Heart left ventricle (tissue), 16 donors: ENCODE measurements at places on chromosomes 11 and 22. TPM values are rescaled to one million over a fixed set of nuclear protein-coding genes. Genes with fewer than 3 reads are reported as not detected.
A peak's percentile ranks its signal among the peaks of the same experiment; 100 is the strongest.

DNA sequence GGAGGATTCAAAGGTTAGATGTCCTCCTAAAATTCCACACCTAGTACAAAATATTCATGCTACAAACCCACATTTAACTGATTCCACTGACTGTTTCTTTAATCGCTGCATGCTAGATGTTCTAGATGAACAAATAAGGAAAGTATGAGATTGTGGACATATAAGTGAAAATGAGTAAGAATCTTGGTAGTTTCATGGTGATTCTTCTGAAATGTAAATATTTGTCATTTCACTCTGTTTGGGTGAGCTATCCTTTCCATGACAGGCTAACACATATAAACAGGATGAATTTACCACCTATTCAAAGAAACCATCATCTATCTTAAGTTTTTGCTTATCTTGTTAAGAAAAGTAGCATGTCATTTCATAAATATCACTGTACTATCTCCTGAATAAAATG lies 14.8 kb downstream of the OR5B3 start:
- no peak overlapping the region for H3K27ac ChIP-seq
- DNase-seq: no peak
- no peaks in the 10 kb centered on the region for H3K4me1 ChIP-seq
- no peak overlapping the region for H3K4me3 ChIP-seq

DNA sequence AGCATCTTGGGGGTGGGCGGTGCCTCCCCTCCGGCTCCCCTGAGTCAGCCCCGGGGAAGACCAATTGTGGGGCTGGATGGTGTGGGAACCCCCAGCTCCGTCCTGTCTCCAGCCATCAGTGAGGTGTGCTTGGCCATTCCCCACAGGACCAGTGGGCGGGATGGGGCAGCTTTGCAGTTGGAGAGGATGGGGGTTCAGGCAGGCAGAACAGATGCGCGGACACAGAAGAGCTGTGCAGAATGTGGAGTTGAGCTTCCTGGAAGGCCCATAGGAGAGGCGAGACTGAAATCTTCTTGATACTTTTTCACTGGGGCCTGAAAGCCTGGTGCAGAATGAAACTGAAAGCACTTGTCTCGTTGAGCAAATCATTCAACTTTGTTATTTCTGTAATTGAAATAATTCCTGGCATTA lies 23.8 kb downstream of the PARVB start:
- H3K4me3 ChIP-seq: no peak overlapping the region
- H3K4me1 ChIP-seq: peaks cover 61% of the 10 kb centered on the region
- H3K27me3 ChIP-seq: no peaks in the 10 kb centered on the region
- H3K27ac ChIP-seq: peak overlapping the region; percentile 72
- H3K36me3 ChIP-seq: no peaks in the 10 kb centered on the region

- no peaks in the 10 kb centered on the region for H3K36me3 ChIP-seq
- no peak overlapping the region for H3K27ac ChIP-seq
- H3K27me3 ChIP-seq: no peaks in the 10 kb centered on the region
- no peak for DNase-seq
- H3K4me3 ChIP-seq: no peak overlapping the region
- H3K4me1 ChIP-seq: no peaks in the 10 kb centered on the region
Observed at GRCh38 chr11:102666331-102666957, 39.1 kb downstream of the MMP27 start.

DNA sequence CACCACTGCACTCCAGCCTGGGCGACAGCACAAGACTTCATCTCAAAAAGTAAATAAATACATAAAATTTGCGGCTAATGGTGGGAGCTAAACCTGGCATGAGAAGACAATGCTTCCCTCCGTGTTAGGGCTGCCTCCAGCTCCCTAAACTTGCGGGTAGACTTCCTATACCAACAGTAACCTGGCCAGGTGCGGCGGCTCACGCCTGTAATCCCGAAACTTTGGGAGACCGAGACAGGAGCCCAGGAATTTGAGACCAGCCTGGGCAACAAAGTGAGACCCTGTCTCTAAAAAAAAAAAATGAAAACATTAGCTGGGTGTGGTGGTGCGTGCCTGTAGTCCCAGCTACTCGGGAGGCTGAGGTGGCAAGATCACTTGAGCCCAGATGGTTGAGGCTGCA lies 25.3 kb downstream of the SLC25A18 start:
- H3K4me3 ChIP-seq: no peak overlapping the region
- H3K27me3 ChIP-seq: no peaks in the 10 kb centered on the region
- no peak for DNase-seq
- no peaks in the 10 kb centered on the region for H3K4me1 ChIP-seq
- H3K27ac ChIP-seq: no peak overlapping the region

- DNase-seq: no peak
- H3K36me3 ChIP-seq: no peaks in the 10 kb centered on the region
- peaks cover 1% of the 10 kb centered on the region for H3K4me1 ChIP-seq
- no peak overlapping the region for H3K4me3 ChIP-seq
- no peak overlapping the region for H3K27ac ChIP-seq
- H3K27me3 ChIP-seq: no peaks in the 10 kb centered on the region
Observed at GRCh38 chr11:19874266-19874665, 161.6 kb downstream of the NAV2 start.

DNA sequence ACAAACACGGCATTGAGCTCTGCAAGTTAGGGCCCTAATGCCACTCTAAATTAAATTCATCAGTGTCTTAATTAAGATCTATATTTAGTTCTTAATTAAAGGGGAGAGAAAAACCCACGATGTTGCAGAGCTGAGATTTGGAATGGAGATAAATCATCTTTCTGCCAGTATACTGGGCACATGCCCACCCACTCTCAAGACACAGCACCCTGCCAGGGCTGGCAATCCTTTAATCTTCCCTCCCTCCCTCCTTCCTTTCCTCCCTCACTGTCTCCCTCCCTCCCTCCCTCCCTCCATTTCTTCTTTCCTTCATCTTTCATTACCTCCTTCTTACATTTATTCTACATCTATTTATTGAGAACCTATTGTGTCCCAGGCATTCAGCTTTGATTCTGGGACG lies 194.8 kb downstream of the BUD13 start:
- no peak for DNase-seq
- H3K27me3 ChIP-seq: peaks cover 36% of the 10 kb centered on the region
- no peaks in the 10 kb centered on the region for H3K4me1 ChIP-seq
- no peak overlapping the region for H3K27ac ChIP-seq
- H3K36me3 ChIP-seq: no peaks in the 10 kb centered on the region

DNA sequence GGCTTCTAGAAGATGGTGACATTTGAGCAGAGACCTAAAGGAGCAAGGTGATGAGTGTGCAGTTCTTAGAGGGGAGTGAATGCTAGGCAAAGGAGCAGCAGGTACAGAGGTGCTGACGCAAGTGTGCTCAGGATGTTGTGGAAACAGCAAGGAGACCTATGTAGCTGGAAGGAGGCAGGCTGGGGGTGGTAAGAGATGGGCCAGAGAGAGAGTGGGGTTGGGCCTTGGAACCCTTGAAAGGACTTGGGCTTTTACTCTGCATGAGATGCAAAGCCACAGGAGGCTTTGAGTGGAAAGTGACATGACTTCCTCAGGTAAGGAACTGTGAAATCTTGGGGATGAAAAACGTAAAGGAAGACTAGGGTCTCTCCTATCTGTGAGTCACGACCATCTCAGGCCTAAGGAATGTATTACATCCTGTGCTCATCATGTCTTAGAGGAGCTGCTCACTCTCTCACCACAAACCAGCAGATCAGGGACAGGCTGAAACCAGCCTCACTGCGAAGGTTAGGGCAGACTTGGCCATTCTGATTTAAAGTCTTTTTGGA lies 65.4 kb downstream of the MICAL2 start:
- no peak for DNase-seq
- H3K36me3 ChIP-seq: no peaks in the 10 kb centered on the region
- H3K27me3 ChIP-seq: no peaks in the 10 kb centered on the region
- H3K4me3 ChIP-seq: no peak overlapping the region
- H3K27ac ChIP-seq: no peak overlapping the region
- H3K4me1 ChIP-seq: peaks cover 61% of the 10 kb centered on the region

DNA sequence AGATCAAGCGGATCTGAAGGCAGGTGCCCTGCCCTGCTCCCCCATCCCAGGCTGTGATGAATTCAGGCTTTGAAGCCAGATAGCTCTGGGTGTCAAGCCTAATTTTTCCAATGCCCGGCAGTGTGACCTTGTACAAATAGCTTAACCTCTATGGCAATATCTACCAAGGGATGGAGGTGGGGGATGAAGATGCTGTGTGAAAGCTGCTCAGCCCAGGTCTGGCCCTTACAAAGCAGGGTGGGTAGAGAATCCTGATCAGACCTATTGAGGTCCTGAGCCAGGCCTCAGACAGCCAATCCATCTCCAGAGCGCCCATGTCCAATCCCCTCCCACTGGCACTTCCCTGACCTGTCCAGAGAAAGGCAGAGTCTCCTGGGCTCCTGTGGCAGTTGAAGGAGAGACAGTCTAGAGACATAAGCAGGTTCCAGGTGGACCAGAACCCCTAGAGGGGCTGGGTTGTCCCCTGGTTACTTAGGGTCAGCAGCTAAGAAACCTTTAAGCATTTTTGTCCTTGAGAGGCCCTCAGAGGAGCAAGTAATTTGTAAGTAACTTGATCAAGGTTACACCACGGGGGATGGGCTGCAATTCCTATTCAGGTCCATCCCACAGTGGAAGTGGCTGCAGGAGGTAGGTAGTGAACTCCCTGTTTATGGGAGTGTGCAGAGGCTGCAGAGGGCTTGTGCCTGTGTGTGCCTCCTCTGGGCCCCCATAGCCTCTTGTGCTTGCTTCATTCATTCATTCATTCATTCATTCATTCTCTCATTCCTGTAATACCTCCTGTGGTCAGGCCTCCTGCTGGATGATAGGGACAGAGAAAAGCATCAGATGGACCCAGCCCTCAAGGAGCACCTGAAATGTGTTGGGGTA lies 10.4 kb downstream of the P2RY2 start:
- no peak overlapping the region for H3K27ac ChIP-seq
- DNase-seq: no peak
- H3K36me3 ChIP-seq: no peaks in the 10 kb centered on the region
- H3K4me3 ChIP-seq: no peak overlapping the region
- H3K4me1 ChIP-seq: peaks cover 42% of the 10 kb centered on the region

- no peaks in the 10 kb centered on the region for H3K4me1 ChIP-seq
- no peak overlapping the region for H3K27ac ChIP-seq
- no peak for DNase-seq
- no peaks in the 10 kb centered on the region for H3K27me3 ChIP-seq
- H3K36me3 ChIP-seq: no peaks in the 10 kb centered on the region
Observed at GRCh38 chr11:89452780-89453179, 38.4 kb downstream of the NOX4 start.

GRCh38 chr11:122190768-122191167 lies 74.8 kb upstream of the BLID start:
- DNase-seq: no peak
- H3K4me3 ChIP-seq: no peak overlapping the region
- H3K27me3 ChIP-seq: no peaks in the 10 kb centered on the region
- H3K36me3 ChIP-seq: no peaks in the 10 kb centered on the region
- peaks cover 13% of the 10 kb centered on the region for H3K4me1 ChIP-seq

GRCh38 chr11:86743223-86744118 lies 56.9 kb upstream of the PRSS23 start:
- no peak overlapping the region for H3K4me3 ChIP-seq
- no peaks in the 10 kb centered on the region for H3K36me3 ChIP-seq
- DNase-seq: no peak
- H3K27me3 ChIP-seq: no peaks in the 10 kb centered on the region

DNA sequence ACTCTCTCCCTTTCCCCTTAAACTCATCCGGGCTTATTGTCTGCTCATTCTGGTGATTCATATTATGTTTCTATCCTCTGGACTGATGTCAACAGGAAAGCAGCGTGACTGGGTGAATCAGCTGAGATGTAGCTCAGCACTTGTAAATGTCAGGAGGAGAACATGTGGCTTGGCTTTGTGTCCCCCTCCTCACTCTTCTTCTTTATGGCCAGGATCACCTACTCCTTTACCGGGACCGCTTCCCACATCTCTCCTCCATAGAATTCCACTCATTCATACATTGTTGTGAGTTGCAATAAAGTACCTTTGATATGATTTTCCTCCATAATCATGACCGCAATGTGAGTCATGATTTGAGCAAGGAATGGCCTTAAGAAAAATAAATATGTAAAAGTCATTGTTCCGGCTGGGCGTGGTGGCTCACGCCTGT lies 15.8 kb upstream of the SYN3 start:
- H3K4me3 ChIP-seq: no peak overlapping the region
- H3K27ac ChIP-seq: no peak overlapping the region
- peaks cover 10% of the 10 kb centered on the region for H3K27me3 ChIP-seq
- H3K4me1 ChIP-seq: no peaks in the 10 kb centered on the region

DNA sequence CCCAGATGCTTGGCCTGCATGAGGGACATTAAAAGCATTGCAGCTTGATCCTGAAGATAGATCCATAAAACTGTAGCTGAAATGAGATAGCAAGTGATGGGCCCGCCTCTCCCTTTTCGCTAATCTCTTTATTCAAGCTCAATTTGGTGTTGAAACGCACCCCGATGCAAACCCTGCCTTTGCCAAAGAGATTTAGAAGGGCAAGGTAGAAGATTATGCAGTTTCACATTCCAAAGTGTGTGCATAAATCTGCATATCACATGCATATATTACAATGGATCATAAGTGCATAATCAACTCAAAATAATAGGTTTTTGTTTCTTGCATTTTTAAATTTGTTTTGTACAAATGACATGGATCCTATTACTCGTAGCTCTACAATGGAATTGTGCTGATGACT lies 80.1 kb upstream of the SHANK2 start:
- no peaks in the 10 kb centered on the region for H3K36me3 ChIP-seq
- no peaks in the 10 kb centered on the region for H3K4me1 ChIP-seq
- DNase-seq: no peak
- no peaks in the 10 kb centered on the region for H3K27me3 ChIP-seq

DNA sequence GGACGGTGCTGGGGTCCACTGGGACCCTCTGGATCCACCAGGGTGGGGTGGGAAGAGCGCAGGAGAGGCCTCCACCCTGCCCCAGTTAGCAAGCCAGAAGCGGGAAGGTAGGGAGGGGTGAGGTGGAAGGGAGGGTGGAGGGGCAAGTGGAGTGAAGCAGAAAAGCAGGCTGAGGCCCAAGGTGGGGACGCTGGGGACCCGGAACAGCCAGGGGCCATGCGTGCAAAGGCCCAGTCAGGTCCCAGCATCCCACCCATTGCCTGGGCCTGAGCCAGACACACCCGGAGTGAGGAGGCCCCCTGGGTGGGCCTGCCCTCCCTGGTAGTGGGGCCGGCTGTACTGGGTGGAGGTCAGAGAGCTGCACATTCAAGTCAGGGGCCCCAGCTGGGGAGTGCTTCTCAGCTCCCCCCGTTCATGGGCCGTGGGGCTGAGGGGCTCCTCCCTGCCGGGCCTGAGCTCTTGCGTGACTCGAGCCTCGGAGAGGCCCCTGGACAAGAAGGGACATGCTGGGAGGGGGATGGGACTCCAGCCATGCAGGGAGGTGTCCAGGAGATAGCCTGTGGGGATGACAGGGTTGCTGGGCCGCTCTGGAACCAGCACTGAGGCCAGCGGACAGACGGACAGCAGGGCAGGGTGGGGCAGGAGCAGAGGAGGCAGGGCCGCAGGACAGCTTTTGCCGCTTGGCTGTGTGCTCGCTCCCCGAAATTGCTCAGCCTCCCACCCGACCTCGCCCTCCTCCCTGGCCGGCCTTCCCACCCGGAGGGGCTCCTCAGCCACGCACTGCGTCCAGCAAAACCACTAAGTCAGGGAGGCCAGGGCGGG lies 7.7 kb downstream of the TNNT3 start:
- no peaks in the 10 kb centered on the region for H3K36me3 ChIP-seq
- H3K4me3 ChIP-seq: no peak overlapping the region
- H3K27ac ChIP-seq: peak overlapping the region; percentile 82

GRCh38 chr11:83676056-83676601 lies 390.0 kb upstream of the CCDC90B start:
- no peak for DNase-seq
- H3K36me3 ChIP-seq: no peaks in the 10 kb centered on the region
- H3K27me3 ChIP-seq: no peaks in the 10 kb centered on the region
- H3K4me1 ChIP-seq: no peaks in the 10 kb centered on the region
- H3K4me3 ChIP-seq: no peak overlapping the region

OR4A16 gene
- total RNA-seq: not detected

TIGD3 gene
- total RNA-seq: 0.21 TPM

CARNS1 gene
- 11.8 TPM for total RNA-seq

MRPL23 gene
- total RNA-seq: 93.3 TPM

C11orf21 gene
- total RNA-seq: 4.8 TPM

BTBD18 gene
- total RNA-seq: not detected

RFPL3 gene
- not detected for total RNA-seq

CRYAB gene
- 5,627 TPM for total RNA-seq

C22orf31 gene
- total RNA-seq: not detected
